ENCODE measurements at places on chromosomes 7 and 10.
A peak's percentile ranks its signal among the peaks of the same experiment; 100 is the strongest.

DNA sequence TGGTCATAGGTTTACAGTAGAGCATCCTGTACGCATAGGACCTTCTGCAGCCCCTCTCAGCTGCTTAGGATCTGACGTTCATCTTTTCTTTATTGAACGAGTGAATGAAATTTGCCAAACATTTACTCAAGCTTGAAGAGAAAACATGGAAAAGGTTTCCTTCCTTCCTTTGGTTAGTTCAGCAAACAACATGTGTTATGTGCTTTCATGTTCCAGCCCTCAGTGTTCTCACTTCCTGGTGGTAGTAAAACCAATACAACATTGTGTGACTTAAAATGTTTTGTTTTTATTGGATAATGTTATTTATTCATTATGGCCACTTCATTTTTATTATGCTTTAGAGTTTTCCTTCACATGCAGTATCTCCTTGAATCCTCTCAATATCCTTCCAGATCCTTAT, 1.4 kb upstream of the CDCA7L start:
- DNase-seq = no peak

DNA sequence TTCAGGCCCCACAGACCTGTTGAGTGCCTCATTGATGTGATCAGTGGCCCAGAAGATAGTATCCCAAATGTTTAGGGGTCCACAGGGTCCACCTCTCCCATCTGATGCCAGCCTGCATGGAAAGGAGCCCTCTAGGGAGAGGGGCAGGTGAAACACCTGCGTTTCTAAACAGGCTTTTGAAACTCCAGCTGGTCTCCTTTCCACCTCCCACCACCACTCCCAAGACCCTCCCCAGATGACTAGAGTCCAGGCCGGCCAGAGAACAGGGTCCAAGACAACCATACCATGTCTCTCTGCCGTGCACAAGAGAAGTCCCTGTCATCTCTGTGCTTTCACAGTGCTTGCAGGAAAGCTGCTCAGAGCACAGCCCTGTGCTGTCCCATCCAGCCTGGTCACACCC, 105.0 kb upstream of the NANOS1 start:
- DNase-seq = peak; percentile 22

DNA sequence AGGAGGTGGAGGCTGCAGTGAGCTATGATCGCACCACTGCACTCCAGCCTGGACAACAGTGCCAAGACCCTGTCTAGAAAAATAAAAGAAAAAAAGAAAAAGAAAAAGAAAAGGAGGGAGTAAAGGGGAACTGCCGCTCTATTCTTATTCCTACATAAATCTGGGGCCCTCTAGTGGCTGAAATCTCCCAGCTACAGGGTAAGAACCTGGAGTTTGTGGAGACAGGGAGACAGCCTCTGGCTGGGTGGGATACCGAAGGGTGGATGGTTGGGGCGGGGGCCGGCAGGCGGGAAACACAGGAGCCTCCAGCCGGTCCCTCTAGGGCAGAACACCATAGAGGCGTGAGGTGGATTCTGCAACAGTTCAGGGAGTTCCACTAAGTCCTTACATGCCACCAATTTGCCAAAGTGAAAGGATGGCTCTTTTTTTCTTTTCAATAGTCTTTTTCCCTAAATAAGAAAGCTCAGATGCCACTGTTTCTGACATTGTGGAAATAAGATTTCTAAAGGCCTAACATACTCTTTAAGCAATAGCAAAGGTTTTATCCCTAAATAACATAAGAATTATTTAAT, 117.3 kb downstream of the SVIL start:
- DNase-seq = peak; percentile 70

DNA sequence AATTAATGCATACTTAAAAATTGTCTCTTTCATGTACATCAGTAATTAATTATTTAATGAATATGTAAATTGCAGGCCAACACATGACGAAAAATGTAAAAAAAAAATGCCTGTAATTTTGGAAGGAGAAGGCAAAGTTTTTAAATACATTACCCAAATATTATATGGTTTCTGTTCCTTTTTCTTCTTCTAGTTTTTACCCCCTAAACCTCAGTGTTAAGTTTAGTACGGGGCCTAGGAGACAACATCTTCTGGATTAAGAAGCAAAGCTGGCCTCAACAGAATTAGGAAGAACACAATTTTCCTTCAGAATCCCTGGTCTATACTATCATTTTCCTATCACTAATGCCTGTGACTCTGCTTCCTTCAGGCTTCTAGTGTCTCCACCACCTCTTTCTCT, 459.3 kb upstream of the NRP1 start:
- no peak for DNase-seq

DNA sequence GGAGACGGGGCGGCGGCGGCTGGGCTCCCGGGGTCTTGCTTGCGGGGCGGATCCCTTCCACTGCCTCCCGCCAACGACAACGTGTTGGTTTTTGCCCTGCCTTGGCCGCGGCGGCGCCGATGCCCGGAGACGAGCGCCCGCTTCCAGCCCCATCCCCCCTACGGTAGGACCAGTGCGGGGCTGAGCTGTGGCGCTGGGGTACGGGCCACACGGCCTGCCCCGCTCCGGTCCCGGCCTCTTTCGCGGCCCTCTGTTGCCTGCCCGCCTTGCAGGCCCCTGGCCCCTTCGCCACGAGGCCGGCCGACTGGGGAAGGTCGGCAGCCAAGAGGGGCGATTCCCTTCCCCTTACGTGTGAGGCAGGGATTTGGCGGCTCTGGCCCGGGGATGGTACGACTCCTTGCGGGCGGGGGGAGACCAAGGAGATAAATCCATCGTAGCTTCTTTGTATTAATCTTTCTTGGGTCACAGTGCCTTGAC, 488 bp downstream of the EIF4H start:
- no peak for DNase-seq

- no peak for DNase-seq
Measured at GRCh38 chr10:76310588-76311080, 879.2 kb downstream of the LRMDA start.

DNA sequence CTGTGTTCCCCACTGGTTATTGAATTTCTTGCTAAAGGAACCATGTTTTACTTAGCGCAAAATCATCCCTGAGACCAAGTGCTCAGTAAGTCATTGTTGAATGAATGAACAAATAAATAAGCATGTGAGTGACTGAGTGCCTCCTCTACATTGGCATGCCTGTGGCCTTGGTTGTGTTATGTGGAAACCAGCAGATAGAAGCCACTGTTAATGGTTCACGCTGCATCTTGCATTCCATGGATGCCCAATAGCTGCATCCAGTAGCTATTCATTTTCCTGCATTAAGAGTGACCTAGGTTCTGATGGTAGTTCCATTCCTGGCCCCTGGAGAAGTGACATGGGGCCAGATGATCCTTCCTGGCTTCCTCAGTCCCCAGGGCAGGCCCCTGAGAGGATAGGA, 113.3 kb upstream of the BMPER start:
- no peak for DNase-seq

GRCh38 chr10:125035136-125035535, 93.2 kb downstream of the ZRANB1 start:
- no peak for DNase-seq

DNA sequence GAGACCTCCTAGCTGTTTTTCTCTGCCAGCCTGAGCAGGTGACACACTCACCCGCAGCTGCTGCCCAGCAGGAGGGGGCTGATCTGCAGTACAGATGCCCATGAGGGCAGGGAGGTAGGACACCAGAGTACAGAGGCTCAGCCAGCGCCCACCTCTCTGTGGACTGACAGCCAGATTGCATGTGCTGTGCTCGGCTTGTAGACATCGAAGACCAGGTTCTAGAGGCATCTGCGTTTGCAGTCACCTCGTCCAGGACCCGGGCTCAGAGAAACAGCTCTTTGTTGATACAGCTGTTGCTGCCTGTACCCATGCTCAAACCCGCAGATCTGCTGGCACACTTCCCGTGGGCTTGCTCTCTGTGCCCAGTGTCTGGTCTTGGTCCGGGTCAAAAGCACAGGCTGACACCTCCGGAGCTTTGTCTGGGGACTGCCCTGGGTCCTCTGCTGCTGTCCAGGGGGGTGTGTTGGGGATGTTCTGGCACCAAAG, 224.7 kb downstream of the GLRX3 start:
- no peak for DNase-seq

DNA sequence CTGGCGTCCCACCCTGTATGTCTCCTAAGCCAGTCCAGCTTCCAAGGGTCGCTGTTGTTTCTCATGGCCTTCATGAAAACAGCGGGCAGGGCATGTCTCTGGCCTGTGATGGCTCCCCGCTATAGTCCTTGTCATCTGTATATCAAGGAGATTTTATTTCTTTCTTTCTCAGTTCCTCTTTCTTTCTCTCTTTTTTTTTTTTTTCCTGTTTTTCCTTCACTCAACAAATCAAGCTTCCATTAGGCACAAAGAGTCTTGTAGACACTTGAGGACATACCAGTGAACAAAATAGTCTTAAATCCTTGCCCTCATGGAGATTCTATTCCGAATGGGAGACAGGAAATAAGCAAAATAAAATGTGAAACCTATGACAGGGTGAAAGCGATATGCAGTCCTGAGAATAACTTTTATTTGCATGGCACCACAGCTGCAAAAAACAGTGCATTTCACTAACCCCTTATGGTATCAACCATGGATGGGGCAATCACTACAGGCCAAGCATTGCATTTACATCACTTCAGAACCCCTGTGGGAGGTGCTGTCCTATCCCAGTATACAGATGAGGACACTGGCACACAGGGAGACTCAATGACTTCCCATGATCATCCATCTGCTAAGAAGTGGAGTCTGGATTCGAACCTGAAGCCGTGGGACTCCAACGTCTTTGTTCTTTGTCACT, 50.7 kb downstream of the SYPL1 start:
- no peak for DNase-seq

GRCh38 chr7:45118889-45119331, 7.4 kb upstream of the TBRG4 start:
- DNase-seq = no peak

- DNase-seq = no peak
Measured at GRCh38 chr7:127995156-127995880, 35.9 kb downstream of the LRRC4 start.

GRCh38 chr10:117694190-117694589, 151.6 kb downstream of the EMX2 start:
- no peak for DNase-seq

- no peak for DNase-seq
Measured at GRCh38 chr10:71276873-71277272, 42.2 kb upstream of the SLC29A3 start.

DNA sequence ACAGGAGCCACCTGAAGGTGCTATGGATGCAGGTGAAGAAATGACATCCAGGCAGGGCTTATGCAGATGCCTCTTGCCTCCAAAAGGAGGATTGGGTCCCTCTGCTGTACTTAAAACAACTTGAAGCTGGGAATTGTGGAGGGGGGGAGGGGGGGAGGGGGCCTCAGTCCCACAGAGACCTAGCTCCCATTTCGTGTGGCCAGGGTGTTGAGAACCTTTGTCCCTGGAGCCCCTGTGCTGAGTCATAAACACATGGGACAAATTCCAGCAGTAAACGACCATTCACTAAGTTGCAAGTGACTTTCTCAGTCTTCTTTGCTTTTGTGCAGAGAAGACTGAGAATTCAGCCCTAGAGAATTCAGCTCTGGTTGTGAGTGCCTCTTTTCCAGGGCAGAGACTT, 96.5 kb upstream of the PODXL start:
- no peak for DNase-seq

- no peak for DNase-seq
Measured at GRCh38 chr10:27490807-27491206, 13.3 kb upstream of the RAB18 start.

GRCh38 chr10:33248638-33249037, 85.8 kb downstream of the NRP1 start:
- no peak for DNase-seq

DNA sequence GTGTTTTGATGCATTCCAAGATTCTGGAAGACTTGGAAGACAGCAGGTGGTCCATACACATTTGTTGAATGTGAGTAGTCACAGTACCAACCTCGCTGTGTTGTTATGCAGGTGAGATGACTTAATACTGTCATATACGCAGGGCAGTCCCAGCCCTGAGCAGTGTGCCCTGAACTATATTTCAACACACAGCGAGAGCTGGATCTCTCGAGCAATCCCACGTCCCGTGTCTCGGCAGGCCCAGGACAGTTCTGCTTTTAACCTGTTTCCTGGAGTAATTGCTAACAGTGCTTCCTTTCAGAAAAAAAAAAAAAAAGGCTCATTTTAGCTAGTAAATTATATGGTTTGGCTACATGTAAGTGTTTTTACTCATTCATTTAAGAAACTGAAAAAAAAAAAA, 179.7 kb downstream of the PRKCQ start:
- DNase-seq = no peak

- no peak for DNase-seq
Measured at GRCh38 chr7:105156731-105157130, 142.7 kb downstream of the KMT2E start.

DNA sequence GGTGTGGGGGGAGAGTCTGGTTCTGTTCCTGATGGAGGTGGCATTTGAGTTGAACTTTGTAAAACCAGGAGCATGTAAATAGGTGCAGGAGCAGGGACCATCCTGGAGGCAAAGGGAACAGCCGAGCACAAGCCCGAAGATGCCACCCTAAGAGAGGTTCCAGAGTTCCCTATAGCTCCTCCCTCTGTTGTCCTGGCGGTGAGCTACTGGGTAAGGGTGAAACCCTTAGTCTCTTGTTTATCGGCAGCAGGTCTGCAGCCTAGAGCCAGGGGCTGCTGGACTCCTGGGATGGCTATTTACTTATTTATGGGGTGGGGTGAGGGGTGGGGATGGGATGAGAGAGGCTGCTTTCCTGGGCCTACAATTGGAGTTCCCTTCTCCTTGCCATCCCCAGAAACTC, 6.5 kb upstream of the LBX1 start:
- no peak for DNase-seq

GRCh38 chr10:110110338-110110737, 97.1 kb upstream of the MXI1 start:
- DNase-seq = no peak

- no peak for DNase-seq
Measured at GRCh38 chr7:5549096-5549763, 125.6 kb upstream of the TNRC18 start.

- no peak for DNase-seq
Measured at GRCh38 chr10:46224414-46224682, 62.4 kb upstream of the ANTXRL start.

GRCh38 chr10:103640436-103641181, 147.1 kb downstream of the NEURL1 start:
- DNase-seq = no peak

GRCh38 chr7:107948645-107949442, 54.1 kb downstream of the LAMB1 start:
- DNase-seq = no peak

- DNase-seq = no peak
Measured at GRCh38 chr10:43257347-43258210, 9.3 kb downstream of the RASGEF1A start.

DNA sequence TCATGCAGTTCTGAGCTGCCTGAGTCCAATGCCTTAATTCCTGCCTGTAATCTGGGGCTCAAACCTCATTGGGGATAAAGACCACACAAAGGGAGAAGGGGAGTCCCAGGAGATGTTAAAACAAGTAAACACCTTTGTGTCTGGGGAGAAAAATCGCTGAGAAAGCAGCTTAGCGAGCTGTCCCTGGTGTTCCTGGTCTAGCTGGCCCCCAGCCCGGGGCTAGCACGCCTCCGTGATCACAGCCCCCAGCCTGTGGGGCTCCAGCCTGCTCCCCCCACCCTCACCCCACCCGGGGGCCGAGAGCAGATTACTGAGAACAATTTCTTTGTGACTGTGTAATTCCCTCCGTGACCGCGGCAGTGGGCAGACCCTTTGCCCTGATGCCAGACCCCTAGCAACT, 24.8 kb downstream of the DPCD start:
- no peak for DNase-seq

- DNase-seq = peak; percentile 94
Measured at GRCh38 chr10:133100706-133101415, 13.1 kb downstream of the ADGRA1 start.

All from H1 (cell line).